ENCODE measurements at places on chromosomes 2 and 18.

GRCh38 chr2:95334916-95335641, 37.9 kb downstream of the KCNIP3 start:
- DNase-seq, result no peak

GRCh38 chr2:8119782-8120505, 561.9 kb upstream of the ID2 start:
- no peak for DNase-seq

DNA sequence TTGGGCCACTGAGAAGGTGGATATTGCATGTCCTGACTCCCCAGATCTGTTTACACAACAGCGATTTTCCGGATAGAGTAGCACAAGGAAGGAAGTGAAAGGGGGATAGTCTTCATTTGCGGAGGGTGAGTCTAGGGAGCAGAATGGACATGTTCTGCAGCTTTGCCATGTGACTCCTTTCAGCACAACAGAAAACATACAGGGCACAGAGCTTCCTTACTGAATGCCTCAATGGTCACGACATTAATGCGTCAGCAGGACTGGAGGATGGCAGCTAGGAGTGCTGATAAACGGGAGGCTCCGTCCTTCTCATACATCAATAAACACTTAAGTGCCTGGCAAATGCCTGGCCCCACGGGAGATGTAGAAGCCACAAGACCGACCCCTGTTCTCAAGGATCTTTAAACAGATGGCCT, 163.0 kb downstream of the FAM210A start:
- DNase-seq, result no peak

DNA sequence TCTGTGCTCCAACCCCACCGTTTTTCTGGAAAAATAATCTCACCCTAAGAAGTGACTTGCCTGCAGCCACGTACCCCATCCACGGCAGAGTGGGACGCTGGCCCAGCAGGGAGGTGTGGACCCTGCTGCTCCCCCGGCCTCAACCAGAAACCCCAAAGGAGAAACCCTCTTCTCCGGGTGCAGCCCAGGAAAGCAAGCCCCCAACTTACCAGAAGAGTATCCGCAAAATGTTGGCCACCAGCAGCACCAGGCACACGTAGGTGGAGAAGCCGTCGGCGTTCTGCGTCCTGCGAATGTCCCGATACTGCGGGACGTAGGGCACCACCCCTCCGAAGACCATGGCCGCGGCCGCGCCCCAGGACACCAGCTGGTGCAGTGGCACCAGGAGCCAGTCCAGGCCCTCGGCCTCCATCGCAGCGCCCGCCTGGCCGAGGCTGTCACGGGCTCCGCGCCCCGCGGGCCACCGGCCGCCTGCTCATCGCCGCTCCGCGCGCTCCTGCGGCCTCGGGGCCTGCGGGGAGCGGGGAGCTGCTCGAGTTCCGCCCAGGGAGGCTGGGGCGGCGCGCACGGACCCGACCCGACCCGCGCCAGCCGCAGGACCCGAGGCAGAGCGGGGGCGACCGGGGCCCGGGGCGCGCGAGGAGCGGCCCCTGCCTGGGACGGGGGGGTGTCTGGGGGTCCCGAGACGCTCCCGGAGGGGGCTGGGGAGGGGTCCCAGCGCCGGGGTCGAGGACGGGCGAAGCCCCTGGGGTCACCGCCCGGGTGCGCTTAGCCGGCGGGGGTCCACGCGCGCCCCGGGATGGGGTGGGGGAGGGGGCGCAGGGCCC, 725 bp downstream of the SLC66A2 start:
- no peak for DNase-seq

DNA sequence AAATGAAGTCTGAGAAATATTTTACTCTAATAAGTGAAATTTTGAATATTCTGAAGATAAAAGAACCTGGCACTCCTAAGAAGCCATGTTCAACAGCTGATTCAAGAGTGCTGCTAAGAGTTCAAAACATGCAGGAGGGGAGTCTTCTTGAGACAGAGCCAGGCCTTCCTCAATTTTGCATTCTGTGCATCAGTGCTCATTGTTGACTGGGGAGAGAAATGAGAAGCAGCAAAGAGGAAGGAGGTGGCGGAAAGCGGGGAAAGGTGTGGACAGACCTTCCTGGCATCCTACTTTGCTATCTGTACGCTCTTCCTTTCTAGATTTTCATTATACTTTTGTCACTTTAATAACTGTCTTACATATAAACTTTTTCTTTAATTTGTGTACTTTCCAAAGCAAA, 29.7 kb upstream of the TXNDC2 start:
- DNase-seq, result no peak

- DNase-seq, result no peak
Measured at GRCh38 chr2:231655894-231656293, 52.4 kb upstream of the PTMA start.

DNA sequence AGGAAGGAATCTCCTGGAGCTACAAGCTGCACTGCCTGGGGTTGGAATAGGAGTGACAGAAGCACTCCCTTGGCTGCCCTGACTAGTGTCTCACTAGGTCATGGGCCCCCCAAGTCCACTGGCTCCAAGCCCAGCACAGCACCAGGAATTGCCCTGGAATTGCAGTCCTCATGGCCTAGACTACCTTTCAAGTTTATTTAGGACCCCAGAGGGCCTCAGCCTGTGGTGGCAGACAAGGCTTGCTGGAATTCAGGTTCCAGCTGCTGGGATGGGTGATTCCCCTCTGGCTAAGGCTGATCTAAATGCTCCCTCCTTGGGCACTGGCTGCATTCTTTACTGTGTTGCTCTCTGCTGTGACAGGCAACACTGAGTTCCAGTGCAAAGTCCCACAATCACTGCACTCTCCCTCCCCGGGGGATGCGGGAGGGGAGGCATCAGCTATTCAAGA, 14.0 kb downstream of the STRADB start:
- DNase-seq, result no peak

GRCh38 chr2:46954951-46955571, 39.5 kb upstream of the MCFD2 start:
- no peak for DNase-seq

GRCh38 chr2:67295851-67296250, 101.3 kb upstream of the ETAA1 start:
- no peak for DNase-seq

Measured in activated CD4-positive, alpha-beta T cell treated with anti-CD3 and anti-CD28 coated beads for 4 hours (primary cell).